ENCODE measurements at places on chromosomes 12 and 14.

DNA sequence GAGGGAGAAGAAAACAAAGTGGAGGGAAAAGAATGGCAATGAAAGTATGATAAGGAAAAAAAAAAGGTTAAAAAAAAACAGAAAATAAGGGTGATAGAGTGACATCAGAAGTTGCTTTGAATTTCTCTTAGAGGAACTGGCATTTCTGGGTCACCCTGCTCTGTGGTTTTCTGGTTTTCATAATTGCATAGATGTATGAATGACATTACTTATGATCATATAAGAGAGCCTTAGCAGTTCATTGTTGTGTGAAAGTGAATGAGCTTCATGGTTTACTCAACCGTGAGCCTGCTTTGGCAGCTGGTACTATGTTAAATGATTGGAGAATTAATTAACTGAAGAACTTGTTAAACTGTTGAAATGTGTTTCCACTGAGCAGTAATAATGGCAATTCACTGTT, 336.4 kb upstream of the FBXO33 start:
- DNase-seq, result no peak

DNA sequence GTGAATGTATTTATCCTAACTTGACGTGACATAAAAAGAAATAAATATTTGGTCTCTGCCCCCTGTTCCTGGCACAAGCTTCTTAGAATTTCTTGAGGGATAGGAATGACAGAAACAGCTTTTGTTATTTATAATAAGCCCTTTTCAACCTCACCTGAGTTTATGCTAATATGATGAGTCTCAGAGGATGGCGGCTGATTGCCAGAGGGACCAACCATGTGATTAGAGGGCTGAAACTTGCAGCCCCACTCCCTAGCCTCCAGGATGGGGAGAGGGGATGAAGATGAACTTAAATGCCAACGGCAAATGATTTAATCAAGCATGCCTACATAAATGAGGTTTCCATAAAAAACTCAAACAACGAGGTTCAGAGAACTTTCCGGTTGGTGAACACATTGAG, 42.9 kb downstream of the DNAI7 start:
- no peak for DNase-seq

- DNase-seq, result no peak
Observed at GRCh38 chr14:105532735-105533141, 6.4 kb downstream of the TMEM121 start.

GRCh38 chr12:91778091-91778832, 367.4 kb downstream of the BTG1 start:
- no peak for DNase-seq

DNA sequence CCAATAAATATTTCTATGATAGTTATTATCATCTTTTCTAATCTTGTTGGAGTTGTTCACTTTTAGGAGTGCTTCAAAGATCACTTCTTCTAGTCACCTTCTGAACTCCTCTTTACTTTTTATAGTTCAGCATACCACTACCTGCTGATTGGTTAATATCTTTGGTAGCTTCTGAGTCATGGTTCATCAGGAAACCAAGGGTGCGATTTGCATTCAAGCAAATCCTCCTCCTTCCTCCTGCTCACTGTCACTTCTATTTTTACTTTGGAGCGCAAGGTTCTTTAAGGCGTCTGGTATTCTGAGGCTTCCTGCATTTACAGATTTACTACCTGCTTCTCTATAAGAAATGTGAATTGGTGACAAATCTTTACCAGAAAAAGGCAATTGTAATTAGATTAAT, 24.0 kb downstream of the SYT1 start:
- DNase-seq, result no peak

Measured in activated T-helper 1 cell treated with anti-CD3 and anti-CD28 coated beads, Interleukin-12 subunit alpha, Interleukin-12 subunit beta, Interleukin-2, Interleukin-4 antibody, amounts not matched to agents 30 ng/mL and 10 ng/mL and 1 ng/mL, durations not matched to agents 14 hours and 24 hours and 36 hours (primary cell).